ENCODE measurements at places on chromosomes 11 and 22.
A peak's percentile ranks its signal among the peaks of the same experiment; 100 is the strongest.

DNA sequence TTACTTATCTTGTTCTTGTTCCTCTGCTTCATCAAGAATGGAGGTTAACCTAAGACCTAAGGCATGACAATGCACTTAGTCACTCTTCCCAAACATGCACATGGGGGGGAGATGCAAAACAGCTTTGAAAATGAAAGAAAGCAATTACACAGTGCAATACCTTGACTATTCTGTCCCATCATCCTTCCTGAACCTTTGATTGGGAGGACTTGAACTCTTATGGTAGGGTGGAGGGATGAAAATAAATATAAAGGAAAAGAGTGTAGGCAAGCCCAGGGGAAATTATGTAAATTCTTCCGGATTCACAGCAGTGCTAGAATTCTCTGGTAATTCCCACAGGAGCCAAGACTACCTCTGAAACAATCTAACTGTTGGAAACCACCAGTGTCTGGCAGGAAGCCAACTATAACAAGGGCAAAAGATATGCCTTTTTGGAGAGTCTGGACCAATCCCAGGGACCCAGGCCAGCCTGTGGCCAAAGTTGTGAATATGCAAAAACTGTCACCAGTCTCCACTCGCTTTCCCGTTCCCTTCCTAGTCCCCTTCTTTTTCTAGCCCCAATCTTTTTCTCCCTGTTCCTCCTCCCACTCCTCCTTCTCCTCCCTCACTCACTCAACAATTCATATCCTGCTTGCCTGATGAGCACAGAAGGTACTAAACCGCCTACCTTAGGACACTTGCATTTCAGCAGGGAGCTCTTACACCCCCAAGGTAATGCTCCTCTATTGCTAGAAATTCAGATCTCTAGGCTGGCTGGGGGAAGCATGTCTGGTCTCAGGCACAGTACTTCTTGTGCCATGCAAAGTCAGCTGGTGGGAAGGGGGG, 2.5 kb upstream of the RCN1 start:
- DNase-seq = peak; percentile 12

DNA sequence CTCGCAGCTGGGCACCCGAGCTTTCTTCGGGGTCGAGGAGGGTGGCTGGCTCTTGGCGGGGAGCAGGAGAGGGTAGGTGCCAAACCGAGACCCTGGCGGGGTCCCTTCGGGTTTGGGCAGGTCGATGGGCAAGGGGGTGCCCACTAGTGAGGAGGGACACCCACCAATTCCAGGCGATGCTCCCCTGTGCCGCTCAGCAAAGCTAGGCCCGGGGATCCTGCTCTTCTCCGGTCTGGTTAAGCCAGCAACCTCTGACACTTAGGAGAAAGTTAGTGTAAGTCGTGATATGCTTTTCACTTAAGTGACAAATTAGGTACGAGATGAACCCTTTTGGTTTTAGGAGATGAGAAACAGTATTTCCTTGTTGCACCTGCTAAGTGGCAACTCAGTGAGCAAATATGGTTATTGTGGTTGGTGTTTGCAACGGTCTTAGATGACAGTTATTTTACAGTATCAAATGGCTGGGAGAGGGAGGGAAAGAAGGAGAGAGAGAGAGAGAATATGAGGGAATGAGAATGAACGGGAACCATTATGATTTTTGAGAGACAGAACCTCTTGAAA, 565 bp downstream of the NUCB2 start:
- no peak for DNase-seq

DNA sequence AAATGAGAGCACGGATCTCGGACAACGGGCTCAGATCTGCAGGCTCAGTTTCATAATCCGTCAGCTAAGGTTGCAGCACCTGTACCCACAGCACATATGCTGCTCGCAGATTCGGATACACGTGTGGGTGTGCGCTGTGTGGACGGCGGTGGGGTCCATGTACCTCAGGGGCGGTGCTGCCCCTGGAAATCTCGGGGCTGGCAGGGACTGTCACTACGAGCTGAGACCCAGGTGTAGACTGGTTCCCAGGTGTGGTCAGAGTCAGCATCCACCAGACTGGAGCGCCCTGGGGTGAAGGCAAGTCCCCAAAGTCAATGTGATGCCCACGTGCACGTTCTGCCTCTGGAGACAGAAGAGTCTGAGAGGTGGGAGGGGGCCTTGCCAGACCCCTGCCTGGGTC, 989.3 kb downstream of the BRD1 start:
- no peak for DNase-seq

DNA sequence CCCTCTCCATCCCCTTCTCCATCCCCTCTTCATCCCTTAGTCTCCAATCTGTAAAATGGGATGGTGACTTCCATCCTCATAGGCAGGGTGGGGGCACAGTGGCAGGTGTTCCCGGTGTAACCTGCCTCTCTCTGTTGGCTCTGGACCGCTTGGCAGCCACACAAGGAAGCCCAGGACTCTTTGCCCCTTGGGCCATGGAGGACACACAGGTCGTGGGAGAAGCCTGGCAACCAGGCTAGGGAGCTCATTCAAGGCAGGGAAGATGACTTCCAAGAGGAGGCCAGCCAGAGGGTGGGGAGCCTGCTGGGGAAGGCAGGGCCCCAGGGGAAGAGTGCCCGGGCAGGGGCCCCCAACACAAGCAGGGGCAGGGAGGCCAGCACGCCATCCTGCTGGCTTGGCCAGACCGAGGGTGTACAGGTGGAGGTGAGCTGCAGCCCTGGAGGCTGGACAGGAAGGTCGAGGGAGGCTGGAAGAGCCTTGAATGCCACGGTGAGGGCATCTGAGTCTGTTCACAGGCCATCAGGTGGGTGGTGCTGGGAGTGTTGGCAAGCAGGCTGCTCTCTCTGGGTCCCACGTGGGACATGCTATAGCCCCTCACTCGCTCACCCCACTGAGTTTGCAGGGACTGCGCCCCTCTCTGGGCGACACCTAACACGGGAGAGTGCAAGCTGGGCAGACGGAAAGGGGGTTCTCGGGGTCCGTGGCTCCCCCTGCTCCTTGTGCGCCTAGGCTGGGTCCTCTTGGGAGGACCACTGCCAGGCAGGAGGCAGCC, 15.5 kb upstream of the CTSD start:
- DNase-seq = no peak

GRCh38 chr11:113951537-113951936, 23.4 kb upstream of the HTR3A start:
- DNase-seq = no peak

DNA sequence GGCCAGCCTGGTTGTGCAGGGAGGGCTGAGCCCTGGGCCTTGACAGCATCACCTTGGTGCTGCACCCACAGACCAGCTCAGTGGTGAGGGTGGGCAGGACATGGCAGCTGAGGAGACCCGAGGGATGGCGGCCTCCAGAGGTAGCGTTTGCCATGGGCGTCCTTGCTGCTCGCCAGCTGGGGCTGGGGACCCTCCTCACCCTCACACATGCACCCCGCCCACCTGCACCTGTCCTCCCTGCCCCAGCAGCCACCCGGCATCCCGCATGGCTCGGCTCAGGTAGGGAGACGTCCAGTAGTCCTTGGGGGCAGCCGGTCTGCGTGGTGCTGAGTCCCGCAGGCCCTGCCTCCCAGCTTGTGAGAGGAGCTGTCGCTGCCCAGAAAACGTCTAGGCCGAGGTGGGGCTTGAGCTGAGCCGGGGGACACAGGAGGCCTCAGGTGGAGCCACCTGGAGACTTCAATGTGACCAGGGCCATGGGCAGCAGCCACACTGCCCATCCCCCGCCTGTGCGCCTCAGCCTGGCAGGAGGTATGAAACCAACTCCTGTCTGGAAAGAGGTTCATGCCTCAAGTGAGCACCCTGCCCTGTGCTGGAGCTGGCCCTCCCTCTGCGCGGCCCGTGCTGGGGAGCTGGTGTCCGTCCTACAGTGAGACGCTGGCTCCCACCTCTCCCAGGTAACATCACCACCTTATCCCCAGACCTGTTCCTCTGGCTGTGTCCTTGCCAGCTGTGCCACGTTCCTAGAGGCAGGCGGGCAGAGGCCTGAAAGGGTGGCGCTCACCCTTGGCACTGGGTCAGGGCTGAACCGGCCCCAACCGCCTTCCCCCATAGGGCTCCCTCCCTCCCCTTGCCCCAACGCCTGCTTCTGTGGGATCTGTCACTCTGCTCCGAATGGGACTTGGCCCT, 3.3 kb upstream of the TRABD start:
- no peak for DNase-seq

- DNase-seq = no peak
These were observed 49.0 kb downstream of the MUC15 start for GRCh38 chr11:26522912-26523610.

DNA sequence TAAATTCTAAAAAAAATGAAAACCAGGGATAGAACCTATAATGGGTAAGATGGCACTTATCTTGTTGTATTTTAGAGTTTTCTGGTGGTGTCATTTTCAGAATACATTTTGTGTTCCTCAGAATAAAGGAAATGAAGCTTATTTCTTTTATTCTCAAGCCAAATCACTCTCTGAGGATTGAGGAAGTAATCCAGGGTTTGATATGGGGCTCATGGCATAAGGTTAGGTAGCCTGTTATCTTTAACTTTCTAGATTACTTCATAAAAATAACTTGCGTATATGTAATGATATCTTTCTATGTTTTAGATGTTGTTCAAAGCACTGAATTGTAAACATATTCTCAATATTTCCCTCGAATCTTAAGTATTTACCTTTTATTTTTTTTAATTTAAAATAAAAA, 33.5 kb downstream of the PDE3B start:
- DNase-seq = no peak
